ENCODE measurements at places on chromosomes 16 and 17.
A peak's percentile ranks its signal among the peaks of the same experiment; 100 is the strongest.

- no peak for DNase-seq
These were observed 63.6 kb downstream of the NUP93 start for GRCh38 chr16:56793492-56793891.

GRCh38 chr17:75693500-75694481 lies 26.7 kb downstream of the SAP30BP start:
- no peak for DNase-seq

GRCh38 chr16:31529108-31529936 lies 1.6 kb downstream of the AHSP start:
- DNase-seq: peak; percentile 31

DNA sequence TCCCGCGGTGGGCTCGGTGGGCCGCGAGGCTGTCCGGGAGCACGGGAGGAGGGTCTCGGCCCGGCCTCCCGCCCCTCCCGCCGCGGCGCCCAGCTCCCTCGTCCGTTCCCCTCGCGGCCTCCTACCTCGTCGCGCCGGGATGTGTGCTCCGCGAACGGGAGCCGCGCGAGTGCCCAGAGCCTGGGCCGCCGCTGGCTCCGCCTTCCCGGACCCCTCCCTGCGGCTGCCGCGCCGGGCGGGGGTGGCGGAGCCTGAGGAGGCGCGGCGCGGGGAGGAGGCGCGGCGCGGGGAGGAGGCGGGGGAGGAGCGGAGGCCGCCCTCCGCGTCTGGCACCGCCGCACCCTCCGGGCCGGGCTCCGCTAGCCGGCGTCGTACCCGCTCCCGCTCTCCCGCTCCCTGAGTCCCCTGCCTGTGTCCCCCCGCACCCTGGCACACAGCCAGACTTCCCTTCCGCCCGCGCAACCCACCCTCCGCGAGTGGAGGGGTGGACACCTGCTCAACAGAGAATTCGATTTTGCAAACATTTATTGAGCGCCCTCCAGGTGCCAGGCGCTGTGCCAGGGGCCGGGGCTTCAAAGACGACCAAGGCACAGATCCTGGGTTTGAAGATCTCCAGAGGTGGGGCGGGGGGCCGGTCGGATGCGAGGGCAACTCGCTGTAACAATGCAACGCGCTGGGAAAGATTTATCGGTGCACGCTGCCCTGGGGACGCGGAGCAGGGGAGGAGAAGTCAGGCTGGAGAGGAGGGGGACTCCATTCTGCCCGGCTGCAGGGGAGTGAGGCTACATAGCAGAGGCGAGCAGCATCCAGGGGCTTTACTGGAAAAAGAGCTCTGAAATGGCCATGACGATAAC lies at the start of gene MPP3:
Gene MPP3 (minus strand): TSS at position 171 of the 854 bp plus-strand sequence. CDS start 1,240 bp downstream, outside the sequence.
- peak; percentile 47 for DNase-seq

GRCh38 chr16:29719063-29719462 lies 26.7 kb downstream of the C16orf54 start:
- no peak for DNase-seq

GRCh38 chr17:28508211-28508724 lies 2.1 kb downstream of the FOXN1 start:
- DNase-seq: no peak

- DNase-seq: no peak
These were observed 76.9 kb downstream of the AMFR start for GRCh38 chr16:56348168-56349085.

GRCh38 chr16:66844342-66845079 lies at the start of gene CA7:
TSS of gene CA7 (plus strand) at chr16:66844414. CDS start at chr16:66844488, 74 bp downstream.
- DNase-seq: no peak

DNA sequence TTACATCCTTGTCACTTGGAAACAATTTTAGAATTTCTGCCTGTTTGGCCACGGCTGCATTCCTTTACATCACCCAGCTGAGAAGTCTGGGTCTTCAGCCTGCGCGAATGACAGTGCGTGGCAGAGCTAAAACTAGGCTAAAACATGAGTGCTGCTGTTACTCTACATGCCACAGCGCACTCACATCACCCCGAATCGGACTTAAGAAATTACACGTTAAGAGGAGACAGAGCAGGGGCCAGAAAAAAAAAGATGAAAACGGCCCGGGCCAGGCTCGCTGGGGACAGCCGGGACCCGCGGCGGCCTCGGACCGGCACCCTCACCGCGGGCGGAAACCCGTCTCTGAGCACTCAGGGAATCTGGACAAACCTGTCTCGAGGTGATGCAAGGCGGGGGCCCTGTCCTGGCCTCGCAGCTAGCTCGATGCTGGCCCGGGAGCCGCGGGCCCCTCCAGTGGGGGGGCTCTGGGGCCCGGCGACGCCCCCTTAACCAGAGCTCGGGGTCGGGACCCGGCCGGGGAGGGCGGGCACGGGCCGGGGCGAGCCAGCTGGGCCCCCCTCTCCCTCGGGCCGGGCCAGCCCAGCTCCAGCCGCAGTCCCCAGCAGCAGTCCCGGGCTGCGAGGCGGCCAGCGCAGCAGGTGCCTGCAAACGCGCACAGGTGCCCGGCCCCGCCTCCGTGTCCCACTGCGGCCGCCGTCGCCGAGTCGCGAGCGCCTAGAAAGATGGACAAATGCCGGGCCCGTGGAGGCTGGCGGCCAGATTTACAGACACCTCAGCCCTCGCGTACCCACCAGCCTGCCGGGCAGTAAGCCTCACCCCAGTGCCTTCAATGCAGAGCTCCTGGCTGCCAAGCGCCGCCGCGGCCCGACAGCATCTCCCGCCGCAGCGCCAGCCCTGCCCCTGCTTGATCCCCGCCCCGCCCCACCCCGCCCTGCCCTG lies at the start of gene AKTIP:
Gene AKTIP (minus strand): TSS at position 879 of the 939 bp plus-strand sequence. CDS start 2,950 bp downstream, outside the sequence.
- no peak for DNase-seq

GRCh38 chr16:9854675-9855074 lies 327.6 kb downstream of the GRIN2A start:
- DNase-seq: no peak

DNA sequence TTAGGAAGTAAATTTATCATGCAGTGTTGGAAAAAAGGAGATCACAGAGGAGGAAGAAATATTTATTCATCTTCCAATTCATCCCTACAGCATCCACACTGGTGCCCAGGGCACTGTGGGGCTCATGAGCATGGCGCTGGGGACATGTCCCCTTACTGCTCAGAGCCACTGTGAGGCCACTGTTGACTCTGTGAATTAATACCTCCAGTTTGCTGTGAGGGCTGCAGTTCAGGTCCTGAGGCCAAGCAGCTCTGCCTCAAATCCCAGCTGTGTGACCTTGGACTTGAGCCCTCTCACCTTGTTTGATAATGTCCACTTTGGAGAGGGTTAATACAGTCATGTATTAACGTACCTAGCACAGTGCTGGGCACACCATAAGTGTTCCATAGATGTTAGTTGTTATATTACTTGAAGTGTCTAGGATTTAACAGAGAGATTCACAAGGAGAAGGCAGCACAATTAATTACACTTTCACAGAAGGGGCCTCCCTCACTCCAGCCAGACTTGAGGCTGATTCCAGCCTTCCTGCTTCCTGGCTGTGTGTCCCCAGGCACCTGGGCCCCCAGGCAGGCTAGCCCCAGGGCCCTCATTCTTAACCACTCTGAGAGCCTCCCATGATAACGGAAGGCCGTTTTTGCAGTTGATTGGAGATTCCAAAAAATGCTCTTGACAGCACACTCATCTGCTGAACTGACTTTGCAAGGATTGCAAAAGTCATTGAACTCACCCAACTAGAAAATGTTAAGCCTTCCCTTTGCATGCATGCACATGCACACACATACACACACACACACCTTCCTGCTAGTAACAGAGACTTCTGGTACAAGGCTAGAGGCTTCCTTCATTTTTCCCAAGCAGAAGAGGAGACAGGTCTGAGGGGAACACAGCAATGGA lies 29.4 kb downstream of the KATNIP start:
- DNase-seq: no peak

- no peak for DNase-seq
These were observed 34.1 kb downstream of the CNTNAP4 start for GRCh38 chr16:76311260-76311659.

Measured in stimulated activated CD4-positive, alpha-beta T cell treated with anti-CD3 and anti-CD28 coated beads, Interleukin-2, amount 100 ng/mL, for 4 hours (primary cell).